Mesothelial cell of epicardium (in vitro differentiated cells): ENCODE measurements at places on chromosomes 2 and 18. TPM values are rescaled to one million over a fixed set of nuclear protein-coding genes. Genes with fewer than 3 reads are reported as not detected.

The PRSS56 gene
- total RNA-seq = 0.09 TPM in 1 of 3 replicates, not detected in the others

The MALL gene
- 4.8 to 5.4 TPM (median 4.9 TPM) in 3 replicates for total RNA-seq

- H3K27me3 ChIP-seq = peaks cover 91% of the 10 kb centered on the region
- no peak overlapping the region for H3K27ac ChIP-seq
- peak overlapping the region; percentile 41 for H3K4me3 ChIP-seq
- H3K4me1 ChIP-seq = peaks cover 4% of the 10 kb centered on the region
Observed at GRCh38 chr18:5196253-5197031, 615 bp downstream of the AKAIN1 start.

- no peak for DNase-seq
- peaks cover 51% of the 10 kb centered on the region for H3K4me1 ChIP-seq
- peak overlapping the region; percentile 15 for H3K27ac ChIP-seq
- H3K27me3 ChIP-seq = no peaks in the 10 kb centered on the region
Observed at GRCh38 chr2:129777762-129778583, 201.5 kb upstream of the RAB6C start.

- peaks cover 18% of the 10 kb centered on the region for H3K4me1 ChIP-seq
- H3K4me3 ChIP-seq = peak overlapping the region; percentile 84
- H3K36me3 ChIP-seq = peaks cover 6% of the 10 kb centered on the region
- H3K27ac ChIP-seq = peak overlapping the region; percentile 81
- no peak for DNase-seq
Observed at GRCh38 chr2:219207134-219207883, 727 bp downstream of the ZFAND2B start.
